Upper lobe of right lung (tissue), 1 donor: ENCODE measurements at places on chromosomes 5 and 9.

DNA sequence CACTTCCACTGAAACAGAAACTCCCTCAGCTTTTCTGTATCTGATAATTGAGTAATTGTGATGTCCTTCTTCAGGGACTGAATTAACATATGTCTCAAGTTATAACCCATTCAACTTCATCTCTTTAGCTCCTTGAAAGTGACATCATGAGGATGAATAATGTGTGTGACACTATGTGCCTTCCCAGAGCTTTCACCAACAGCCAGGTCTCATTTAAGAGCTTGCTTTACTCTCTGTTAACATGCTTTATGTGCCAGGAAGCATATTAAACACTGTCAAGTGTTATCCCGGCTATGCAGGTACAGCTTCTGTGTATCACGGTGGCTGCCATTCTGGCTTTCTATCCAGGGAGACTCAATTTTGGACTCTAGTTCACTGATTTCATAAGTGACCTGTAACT lies 799.9 kb downstream of the CDH12 start:
- DNase-seq, result no peak

DNA sequence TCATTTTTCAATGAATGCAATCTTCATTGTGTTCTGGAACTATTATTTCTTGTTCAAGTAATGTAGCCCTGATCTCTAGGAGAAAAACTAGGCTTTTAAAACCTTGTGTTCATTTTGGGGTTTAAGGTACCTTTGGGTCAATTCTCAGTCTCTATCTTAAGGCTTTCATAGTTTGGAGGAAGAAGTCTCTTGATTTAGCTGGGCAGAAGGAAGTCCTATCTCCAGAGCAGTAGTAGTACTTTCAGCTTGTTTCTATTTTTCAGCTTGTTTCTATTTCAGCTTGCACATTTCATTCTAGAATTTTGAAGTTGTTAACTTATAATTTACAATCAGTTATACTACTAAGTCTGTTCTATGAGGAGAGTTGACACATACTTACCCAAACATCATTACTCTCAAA lies 15.2 kb downstream of the CSNK1G3 start:
- DNase-seq, result no peak

GRCh38 chr5:150778517-150779396 lies at the start of gene SMIM3:
SMIM3 (plus strand) TSS chr5:150778757; CDS start chr5:150795441, 16,684 bp downstream.
- DNase-seq, result peak; percentile 92

DNA sequence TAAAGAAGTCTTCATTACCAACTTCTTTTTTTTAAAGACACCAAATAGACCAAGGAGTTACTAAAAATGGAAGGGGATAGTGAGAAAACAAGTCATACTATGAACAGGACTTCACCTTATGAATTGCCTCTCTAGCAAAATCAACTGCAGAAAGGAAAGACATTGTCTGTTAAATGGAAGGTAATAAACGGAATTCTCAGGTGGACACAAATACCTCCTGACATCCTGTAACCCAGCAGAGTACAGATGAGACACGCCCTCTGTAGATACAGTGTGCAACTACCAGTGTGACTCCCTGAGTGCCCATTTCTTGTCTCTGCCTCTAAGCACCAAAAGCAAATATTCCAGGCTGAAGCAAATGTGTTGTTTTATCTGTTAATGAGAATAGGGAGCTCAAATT lies 12.2 kb upstream of the PLPP1 start:
- DNase-seq, result no peak

- DNase-seq, result no peak
Observed at GRCh38 chr5:137200906-137201700, 298.0 kb downstream of the SPOCK1 start.

DNA sequence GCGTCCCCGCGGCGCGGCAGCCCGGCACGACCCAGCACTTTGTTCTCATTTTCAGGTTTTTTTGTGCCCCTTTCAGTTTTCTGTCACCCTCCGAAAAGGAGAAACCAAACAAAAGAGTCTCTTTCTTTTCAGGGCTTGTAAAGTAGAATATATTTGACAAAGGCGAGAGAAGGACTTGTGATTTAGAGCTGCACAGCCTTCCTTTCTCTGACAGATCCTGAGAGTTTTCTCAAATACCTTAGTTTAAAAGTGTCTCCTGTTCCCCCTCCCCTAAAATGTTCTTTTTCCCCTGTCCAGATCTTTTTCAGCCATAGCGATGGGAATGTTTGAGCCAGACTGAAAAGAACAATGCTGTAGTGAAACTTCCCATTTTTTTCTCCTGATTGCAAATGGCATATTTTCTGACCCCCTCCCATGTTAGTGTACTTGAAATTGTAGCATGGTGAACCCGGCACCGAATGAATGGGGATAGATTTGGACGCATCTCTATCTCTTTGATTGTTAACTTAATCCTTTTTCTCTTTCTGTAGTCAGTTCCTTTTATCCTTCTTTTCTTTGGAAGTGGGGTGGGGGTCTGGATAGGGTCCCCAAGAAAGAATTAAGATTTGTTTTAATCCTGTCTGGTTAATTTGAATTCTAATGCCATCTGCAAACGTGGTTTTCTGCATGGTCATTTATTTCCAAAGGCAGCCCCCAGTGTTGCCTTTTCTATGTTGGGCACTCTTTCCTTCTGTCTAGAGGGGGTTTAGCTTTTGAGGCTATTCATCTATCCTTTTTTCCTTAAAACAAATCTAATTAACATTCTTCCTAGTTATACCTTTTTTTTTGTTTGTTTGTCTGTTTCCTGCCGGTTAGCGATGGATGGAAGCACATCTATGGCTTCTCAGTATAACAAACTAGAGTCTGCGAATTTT lies 2.2 kb downstream of the ZSWIM6 start:
- no peak for DNase-seq

DNA sequence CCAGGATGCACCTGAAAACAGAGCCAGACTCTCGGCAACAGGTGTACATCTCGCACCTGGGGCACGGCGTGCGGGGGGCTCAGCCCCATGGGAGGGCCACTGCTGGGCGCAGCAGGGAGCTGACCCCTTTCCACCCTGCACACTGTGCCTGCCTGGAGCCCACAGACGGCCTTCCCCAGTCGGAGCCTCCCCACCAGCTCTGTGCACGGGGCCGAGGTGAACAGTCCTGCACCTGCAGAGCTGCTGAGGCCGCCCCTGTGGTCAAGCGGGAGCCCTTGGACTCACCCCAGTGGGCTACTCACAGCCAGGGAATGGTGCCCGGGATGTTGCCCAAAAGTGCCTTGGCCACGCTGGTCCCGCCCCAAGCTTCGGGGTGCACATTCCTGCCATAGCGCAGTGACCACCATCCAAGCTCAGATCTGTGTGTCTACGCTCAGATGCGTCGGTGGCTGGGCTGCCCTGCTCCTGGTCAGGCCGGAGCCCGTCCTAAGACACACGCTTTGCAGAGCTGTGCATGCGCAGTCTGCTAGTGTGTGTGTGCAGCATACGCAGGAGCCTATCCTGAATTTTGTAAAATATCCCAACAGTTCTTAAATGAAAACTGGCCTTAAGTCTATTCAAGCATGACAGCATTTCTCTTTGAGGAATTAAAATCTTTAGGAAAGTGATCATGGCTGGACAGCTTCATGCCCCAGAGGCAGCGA lies 8.4 kb upstream of the EXOC3 start:
- DNase-seq, result peak; percentile 60

GRCh38 chr5:90112033-90112692 lies 297.4 kb downstream of the CETN3 start:
- DNase-seq, result no peak

GRCh38 chr9:19471737-19472648 lies 63.2 kb downstream of the ACER2 start:
- peak; percentile 71 for DNase-seq

DNA sequence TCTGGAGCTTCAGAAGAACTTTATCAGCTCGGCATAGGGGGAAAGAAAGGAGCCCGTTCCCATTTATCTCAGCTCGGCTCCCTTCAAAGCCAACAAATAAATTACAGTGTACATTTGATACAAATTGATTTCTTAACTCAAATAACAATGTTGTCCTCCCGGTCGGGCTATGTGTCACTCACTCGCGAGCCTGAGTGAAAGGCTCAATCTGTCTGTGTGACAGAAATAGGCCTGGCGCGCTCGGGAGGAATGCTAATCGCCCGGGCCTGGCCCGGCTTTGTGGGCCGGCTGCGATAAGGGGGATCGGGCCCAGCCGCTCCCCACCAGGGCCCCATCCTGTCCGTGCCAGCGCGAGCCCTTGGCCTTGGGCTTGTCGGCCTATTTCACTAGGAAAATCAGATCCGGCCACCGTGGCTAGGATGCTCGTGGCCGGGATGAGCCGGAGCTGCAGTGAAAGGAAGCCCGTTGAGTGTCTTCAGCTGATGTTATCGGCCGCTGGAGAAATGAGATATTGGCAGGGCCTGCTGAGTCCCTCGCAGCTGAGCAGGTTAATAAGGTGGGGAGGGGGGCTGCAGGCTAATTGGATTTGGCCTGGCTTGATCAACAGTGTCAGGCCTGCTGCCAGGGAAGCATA lies 258.7 kb downstream of the IRX1 start:
- DNase-seq, result no peak

GRCh38 chr9:113837334-113837733 lies 38.8 kb upstream of the ZNF618 start:
- DNase-seq, result no peak
